Activated CD4-positive, alpha-beta T cell treated with anti-CD3 and anti-CD28 coated beads for 24 hours (primary cell): ENCODE measurements at places on chromosomes 16 and 17.

DNA sequence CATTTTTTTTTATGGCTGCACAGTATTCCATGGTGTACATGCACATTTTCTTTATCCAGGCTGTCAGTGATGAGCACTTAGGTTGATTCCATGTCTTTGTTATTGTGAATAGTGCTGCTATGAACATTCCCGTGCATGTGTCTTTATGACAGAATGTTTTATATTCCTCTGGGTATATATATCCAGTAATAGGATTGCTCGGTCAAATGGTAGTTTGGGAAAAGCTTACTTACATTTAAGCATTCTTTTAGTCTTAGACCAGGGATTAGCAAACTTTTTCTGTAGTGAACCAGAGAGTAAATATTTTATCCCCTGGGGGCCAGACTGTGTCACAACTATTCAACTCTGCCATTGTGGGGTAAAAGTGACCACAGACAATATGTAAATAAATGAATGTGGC is 40.2 kb downstream of the MED13 start:
- DNase-seq = no peak

- DNase-seq = no peak
These were observed 4.3 kb downstream of the CNTNAP1 start for GRCh38 chr17:42686520-42687128.

- no peak for DNase-seq
These were observed 189.3 kb upstream of the TNRC6C start for GRCh38 chr17:77769215-77769614.

DNA sequence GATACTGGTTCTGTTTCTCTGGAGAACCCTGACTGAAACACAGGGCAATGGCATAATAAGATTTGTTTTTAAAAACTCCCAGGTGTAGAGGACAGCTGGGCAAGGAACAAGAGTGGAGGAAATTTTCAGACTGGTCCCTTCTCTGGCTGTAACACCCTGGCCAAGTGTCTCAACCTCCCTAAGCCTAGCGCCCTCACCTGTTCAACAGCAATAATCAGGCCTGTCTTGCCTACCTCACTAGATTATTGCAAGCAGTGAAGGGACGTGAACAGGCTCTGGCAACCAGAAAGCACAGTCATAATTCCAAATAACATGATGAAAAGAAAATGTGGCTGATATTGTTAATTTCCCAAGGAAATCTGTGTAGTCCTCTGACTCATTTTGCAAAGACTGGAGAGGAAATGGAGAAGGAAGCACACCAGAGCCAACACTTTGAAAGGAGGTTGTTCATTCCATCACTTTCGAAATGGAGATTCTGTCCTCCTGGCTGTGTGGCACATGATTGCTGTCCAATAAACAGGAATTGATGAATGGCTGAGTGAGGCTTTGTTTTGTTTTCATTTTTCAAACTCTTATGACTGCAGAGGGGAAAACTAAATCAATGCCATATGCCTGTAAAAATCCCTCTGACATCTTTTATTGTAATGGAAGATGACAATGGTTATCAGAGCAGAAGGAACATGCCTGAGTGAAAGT is 87.5 kb upstream of the HLF start:
- no peak for DNase-seq

- no peak for DNase-seq
These were observed 2.7 kb upstream of the LASP1NB start for GRCh38 chr17:38922538-38923297.

- no peak for DNase-seq
These were observed 23.0 kb downstream of the VPS35L start for GRCh38 chr16:19578378-19578971.

DNA sequence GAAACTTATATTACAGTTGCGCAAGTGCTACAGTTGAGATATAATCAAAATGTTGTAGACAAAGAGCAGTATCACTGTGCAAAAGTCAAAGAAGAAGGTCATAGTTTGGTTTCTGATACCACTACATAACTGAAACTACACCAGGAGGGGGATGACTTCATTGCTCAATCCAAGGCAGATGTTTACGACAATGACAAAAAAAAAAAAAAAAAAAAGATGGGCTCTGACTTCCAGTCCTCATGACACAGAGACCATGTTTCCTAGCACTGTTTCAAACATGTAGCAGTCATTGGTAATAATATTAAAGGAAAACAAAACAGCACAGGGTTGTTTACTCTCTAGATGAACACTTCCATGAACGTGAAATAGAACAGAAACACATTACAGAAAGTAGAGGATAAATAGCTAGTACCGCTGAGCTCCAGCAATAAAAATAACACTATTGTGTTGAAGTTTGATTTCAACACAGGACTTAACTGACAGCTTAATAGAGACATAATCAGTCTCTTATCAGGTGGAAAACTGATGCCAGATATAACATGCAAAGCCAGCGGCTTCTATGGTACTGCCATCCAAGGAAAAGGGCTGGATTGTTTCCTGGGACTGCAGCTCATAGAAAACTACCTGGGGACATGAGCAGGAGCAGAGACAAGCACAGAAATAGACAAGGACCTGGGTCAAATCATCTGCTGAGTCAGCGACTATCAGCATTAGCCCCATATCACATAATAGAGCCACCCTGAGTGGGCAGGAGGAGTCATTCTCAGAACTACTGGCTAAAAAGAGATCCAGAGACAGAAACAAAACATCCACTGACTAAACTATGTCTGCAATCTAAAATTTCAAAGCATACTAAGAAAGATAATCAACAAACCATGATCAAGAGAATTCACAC is 463.6 kb upstream of the SOX9 start:
- DNase-seq = no peak

- no peak for DNase-seq
These were observed 24.3 kb upstream of the RFFL start for GRCh38 chr17:35087731-35088355.

DNA sequence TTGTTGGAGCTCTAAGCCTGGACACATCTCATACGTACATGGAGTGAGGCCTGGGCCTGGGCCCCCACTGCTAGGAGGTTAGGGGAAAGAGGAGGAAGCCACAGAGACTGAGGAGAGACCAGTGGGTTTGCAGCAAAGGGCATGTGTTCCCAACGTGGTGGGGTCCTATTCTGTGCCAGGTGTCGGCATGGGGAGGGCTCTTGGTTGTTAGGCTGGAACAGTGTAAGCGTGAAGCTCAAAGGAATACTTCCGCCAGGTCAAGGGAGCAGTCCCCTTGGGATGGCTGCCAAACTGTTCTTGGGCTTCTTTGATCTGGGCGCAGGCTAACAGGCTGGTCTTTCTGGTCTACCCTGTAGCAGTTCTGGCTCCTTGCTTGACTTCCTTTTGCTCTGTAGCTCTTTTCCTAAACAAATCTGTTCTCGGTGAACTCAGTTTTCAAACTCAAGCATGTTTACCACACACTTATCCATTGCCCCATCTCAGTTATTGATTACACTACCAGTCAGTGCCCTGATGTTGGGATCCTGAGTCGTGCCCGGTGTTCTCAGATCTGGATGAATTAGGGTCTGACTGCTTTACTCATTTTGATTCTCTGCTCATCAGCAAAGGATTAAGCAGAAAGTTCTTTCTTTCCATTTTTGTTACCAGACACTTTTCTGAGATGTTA is 36.4 kb downstream of the GPT2 start:
- DNase-seq = no peak

DNA sequence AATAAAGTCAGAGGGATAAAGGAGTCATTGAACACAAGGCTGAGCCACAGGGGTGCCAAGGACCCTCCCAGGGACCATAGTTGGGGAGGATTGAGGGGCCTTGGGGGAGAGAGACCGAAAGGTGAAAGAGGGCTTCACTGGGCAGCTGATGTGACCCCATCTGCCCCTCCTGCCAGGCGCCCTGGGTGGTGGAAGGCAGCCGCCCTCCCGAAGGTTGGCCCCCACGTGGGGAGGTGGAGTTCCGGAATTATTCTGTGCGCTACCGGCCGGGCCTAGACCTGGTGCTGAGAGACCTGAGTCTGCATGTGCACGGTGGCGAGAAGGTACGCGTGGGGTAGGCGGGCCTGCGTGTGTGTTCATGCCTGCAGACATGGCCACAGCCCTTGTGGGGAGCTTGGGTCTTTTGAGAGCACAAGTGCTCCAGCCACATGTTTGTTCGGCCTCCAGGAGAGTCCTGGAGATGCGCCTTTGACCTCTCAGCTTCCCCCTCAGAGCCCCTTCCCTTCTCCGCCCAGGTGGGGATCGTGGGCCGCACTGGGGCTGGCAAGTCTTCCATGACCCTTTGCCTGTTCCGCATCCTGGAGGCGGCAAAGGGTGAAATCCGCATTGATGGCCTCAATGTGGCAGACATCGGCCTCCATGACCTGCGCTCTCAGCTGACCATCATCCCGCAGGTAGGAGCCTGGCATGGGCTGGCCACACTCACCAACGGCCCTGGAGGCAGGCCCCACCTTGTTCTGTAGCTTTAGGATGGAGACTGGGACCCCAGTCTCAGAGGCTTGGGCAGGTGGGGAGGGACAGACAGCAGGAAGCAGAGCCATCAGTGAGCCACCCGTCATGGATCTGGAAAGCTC is 24.1 kb downstream of the ANKRD40 start:
- no peak for DNase-seq
